Nephron progenitor cell (in vitro differentiated cells): ENCODE measurements at places on chromosomes 1 and 21.

- DNase-seq = no peak
Observed at GRCh38 chr1:26799479-26800142, 11.9 kb downstream of the PIGV start.

DNA sequence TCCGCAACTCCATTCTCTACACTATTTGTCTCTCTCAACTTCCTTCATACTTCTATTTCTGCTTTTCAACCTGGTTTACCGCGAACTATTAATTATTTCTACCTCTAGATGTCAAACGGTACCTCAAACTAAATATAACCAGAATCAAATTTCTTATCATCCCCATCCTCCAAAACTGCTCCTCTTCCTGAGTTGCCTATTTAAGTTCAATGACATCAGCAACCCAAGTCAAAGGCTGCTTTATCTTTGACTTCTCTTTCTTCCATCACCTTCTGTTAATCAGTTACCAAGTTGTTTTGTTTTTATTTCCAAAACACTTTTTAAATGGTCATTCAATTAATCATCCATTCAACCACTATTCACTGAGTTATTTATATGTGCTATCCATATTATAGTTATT lies 171.9 kb downstream of the COL24A1 start:
- DNase-seq = no peak

- DNase-seq = no peak
Observed at GRCh38 chr1:30001011-30001731, 722.2 kb downstream of the MATN1 start.

DNA sequence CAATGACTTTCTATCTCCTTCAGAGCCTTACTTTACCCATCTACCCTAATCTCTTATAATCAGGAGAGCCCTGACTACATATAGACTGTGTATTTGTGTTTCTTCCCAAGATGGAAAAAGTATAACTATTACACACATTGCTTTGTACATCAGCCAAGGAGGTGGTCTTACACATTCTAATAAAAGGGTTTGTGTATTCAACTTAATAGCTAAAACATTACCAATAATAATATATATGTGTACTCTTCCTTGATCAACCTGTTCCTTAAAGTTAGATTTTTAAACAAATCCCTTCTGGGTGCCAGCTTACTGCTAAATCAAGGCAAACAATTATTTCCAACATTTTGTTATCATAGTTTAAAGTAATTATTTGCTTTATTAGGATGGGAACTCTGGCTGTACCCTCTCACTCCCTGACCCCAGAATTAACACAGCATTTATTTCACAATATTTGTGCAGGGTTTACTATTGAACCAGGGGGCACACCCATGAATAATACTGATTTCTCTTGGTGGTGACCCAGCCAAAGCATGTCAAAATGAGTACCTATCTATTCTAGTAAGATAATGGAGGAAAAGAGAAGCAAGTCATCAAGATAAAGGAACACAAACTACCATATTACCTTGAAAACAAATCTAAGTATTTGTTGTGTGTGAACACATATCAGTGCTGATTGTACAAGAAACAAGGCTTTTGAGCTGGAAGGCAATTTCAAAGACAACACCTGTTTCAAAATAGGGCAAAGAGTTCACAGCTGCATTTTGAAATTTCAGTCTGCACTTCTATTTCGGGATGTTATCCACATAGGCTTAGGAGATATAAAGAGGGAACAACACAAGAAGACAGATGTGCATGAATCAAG lies 30.1 kb upstream of the SLC45A3 start:
- DNase-seq = no peak

- peak; percentile 70 for DNase-seq
Observed at GRCh38 chr1:1891349-1892078, 627 bp upstream of the GNB1 start.

DNA sequence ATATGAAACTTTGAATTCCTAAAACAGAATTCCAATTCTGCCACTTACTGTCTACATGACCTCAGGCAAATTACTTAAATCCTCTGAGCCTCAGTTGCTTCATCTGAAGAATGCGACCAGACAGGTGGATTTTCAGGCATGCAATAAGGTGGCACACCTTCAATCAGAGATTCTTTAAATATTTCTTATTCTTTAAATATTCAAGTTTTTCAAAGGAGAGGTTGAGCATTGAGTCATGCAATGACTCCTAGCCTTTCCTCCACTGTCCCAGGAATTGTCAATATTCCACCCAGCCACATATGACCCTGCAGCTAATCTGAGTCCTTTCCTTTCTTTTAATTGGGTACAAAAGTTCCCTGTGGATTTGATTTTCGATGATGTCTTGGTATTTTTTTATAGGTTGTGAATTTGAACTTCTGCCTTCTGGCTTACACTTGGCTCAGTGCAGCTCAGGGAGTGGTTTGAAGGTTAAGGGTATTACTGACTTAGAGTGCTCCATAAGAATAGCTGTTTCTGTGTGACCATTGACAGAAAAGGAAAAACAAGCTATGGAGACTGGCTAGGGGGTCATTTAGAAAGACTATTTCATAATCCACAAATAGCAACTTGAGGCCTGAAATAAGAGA lies 52.2 kb upstream of the PRDX6 start:
- DNase-seq = no peak

DNA sequence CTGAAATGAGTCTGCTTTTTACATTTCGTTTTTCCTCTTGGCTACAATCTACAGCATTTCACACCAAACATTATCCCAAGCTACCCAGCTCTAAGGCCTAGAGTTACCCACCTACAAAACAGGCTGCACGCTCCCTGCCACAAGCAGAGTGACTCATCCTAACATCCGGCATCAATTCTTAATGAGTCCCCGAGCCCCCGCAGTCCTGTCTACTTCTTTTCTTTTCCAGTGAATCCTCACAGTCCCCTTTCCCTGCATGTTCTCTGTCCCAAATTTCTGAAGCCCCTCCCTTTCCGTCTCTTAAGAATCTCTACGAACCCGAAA lies 650 bp downstream of the PCNX2 start:
- DNase-seq = peak; percentile 4

DNA sequence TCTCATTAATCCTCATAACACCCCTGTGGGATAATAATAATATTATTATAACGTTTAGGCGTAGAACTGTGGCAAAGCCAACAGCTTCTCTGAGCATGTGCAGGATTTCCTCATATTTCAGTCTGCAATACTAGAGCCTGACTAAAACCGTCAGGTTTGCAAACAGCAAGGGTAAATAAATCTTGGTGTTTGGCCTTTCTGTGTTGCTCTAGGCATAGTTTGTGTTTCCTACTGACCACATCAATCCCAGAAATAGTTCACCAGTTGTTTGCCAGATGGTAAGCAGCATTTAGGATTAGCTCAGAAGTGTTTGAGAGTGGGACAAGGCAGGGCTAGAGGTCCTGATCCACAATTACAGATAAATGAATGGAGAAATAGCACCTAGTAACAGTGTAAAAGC lies 2.8 kb upstream of the KCNA3 start:
- DNase-seq = no peak

DNA sequence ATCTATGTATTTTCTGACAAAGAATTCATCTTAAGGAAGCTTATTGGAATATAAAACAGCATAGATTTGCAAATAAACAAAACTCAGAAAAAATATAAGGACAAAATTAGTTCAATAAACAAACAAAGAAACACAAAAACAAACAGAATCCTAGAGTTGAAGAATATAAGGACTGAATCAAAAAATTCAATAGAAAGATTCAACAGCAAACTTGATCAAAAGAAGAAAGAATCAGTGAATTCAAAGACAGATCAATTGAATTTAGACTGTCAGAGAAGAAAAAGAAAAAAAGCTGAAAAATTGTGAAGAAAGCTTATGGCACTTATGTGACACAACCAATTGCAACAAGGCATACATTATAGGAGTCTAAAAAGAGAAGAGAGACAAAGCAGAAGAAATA lies 770.0 kb upstream of the RGS18 start:
- DNase-seq = no peak

DNA sequence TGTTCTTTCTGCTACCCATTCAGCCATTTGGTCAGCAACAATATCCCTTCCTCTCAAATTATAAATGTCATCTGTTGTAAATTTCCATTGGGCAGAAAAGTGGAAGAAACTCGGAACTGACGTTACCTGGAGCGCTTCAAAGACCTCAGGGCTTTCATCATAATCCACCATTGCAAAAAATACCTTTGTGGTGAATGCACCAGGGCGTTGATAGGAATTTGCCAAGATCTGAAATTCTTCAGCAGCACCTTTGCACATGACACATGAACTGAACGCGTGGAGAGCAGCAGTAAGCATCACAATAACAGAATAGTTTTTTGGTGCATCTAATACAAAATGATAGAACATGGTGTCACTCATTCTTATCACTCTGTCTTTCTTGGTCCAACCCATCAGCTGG lies 3.1 kb upstream of the TEKT2 start:
- no peak for DNase-seq

GRCh38 chr1:22118291-22118992 lies 24.5 kb downstream of the WNT4 start:
- no peak for DNase-seq

DNA sequence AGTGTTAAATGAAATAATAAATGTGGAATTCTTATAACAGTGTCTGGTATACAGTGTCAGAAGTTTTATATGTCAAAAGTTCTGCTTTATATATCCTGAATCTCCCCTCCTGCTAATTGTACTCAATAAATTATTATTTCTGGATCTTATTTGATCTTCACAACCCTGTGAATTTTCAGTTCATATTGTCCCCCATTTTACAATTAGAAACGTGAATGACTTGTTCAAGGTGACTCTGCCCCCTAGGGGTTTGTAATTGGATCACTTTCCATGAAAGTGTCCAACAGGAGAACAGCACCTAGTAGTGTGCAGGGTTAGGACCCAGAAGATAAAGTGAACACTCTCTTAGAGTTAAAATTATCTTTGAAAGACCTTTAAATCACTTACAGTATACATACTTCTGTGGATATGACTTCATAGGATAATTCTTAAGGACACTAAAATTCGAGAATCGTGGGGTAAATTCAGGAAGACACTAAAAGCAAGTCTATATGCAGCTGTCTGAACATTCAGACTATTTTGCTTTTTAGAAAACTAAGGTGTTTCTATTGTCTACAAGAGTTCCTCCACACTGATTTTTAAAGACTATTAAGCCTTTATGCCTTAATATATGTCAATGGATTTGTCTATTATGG lies 4.5 kb upstream of the DDR2 start:
- no peak for DNase-seq

- no peak for DNase-seq
Observed at GRCh38 chr1:1415751-1416150, 5.3 kb downstream of the ANKRD65 start.

- DNase-seq = no peak
Observed at GRCh38 chr1:154996966-154997701, 3.7 kb downstream of the LENEP start.

DNA sequence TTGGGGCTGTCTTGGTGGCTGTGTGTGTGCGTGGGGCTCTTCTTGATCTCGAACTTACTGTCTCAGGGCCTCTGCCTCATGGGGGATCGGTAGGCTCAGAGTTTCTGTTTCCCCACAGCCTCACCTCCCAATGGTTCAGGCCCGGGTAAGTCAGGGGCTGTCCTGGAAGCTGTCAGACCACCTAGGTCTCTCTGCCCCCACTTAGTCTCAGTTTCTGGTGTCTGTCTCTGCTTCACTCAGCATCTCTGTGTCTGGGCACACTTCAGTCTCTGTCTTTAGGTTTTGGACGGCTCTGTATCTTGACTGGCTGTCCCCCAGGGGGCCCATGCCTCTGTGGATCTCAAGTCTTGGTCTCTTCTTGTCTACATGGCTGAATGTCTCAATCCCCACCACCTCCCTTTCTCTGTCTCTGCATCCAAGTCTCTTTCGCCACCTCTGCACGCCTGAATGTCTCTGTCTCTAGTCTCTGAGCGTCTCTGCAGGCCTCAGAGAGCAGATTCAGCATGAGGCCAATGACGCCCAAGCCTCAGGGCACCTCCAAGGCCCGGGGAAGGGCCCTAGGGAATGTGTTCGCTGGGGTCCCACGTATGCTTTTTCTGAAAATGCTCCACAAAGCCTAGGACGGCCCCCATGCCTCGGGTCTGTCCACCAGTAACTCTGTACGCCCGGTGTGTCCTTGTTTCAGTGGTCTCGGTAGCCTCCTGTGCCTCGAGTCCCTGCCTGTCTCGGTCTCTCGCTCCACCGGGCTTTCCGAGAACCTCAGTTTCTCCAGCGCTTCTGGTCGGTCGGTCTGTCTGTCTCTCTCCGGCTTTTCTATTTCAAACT lies 818 bp downstream of the FHL3 start:
- peak; percentile 31 for DNase-seq

DNA sequence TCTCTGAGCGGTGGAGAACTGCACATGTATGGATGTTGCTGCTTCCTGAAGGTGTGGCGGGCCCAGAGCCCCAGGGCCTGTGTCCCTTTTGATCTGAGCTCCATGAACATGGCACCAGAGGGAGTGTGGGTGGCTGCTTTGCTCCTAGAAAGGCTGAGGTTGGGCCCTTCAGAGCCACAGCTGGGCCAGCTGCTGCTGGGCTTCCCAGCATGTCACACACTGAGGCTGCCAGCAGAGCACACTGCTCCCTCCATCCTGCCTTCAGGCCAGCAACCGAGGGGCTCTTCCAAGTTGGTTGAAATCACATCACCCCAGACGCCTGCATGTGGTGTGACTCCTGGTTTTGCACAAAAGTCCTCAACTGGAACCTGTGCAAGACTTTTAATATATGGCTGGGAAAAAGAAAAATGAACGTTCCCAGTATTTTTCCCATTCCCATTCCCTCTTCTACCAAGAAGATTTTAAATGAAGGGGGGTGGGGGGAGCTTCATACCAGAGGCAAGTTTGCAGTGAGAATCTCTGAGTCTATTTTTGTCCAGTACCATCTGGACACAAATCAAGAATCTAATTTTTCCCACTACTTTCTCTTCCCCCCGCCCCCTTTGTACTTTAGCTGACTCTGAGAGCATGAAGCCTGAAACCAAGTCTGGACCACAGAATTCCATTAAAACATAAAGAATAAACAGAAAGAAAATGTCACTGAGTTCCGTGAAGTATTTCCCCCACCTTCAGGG lies 26.2 kb upstream of the NGF start:
- DNase-seq = no peak

DNA sequence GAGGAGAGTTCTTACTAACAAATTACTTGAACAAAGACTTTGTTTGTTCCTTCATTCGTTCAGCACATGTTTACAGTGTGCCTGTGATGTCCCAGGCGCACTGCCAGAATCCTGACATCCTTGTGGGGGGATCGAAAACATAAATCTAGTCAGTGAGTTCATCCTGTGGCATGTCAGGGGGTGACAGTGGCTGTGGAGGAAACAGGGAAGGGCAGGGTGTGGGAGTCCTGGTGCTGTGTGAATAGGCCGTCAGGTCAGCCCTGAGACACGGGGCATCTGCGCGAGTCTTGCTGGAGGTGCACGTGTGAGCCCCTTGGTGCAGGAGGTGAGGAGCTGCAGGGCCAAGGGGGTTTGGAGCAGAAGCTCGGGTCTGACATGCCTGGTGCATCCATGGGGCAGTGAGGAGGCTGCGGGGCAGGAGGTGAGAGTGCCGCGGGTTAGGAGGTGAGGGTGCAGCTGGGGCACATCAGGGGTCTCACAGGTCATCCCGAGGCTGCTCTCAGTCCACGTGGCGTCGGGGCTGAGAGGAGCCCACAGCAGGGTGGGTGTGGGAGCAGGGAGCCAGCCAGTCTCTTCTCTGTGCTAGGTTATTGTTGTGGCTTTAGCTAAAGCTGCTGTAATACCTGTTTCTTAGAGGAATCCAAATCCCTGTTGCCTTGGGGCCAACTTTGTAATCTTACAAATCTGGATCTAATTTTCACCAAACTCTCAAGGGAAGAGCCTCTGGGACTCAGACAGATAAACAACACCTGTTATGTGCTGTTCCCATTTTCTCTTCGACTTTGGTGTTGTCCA lies 93.4 kb downstream of the PCBP3 start:
- no peak for DNase-seq

- DNase-seq = no peak
Observed at GRCh38 chr1:231938711-231939110, 312.1 kb downstream of the DISC1 start.
